ENCODE measurements at places on chromosomes 5 and 9.

- no peak for DNase-seq
Observed at GRCh38 chr9:93531374-93531773, 45.0 kb upstream of the PHF2 start.

- DNase-seq, result no peak
Observed at GRCh38 chr5:133985540-133986180, 17.2 kb upstream of the C5orf15 start.

- DNase-seq, result no peak
Observed at GRCh38 chr9:38178237-38178636, 109.2 kb upstream of the SHB start.

GRCh38 chr9:137429546-137429890 lies 6.3 kb downstream of the NOXA1 start:
- DNase-seq, result no peak

DNA sequence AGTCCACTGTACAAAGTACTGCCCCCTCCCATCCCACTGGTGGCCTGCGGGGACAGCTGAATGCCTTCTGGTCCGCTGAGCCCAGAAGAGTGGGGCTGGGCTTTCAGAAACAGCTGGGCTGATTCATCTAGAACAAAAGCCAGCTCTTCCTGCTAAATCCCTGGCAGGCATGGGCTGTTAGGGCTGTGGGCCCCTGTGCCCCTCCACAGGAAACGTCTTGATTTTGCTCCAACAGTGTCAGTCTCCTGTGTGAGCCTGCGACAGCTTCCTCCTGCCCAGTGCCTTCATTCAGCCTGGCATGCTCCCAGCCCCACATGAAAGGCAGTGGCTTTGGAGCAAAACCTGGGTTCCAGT lies 6.9 kb upstream of the GSN start:
- DNase-seq, result no peak

- DNase-seq, result peak; percentile 55
Observed at GRCh38 chr9:114738581-114739316, 56.8 kb upstream of the TEX48 start.

DNA sequence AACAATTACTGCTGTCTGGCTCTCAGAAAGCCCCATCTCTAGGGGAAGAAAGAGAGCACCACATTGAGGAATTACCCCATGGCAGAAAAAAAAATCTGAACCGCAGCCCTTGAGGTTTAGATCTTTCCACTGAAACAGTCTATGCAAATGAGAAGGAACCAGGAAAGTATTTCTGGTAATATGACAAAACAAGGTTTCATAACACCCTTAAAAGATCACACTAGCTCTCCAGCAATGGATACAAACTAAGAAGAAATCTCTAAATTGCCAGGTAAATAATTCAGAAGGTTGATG lies 427.1 kb downstream of the PRELID2 start:
- DNase-seq, result no peak

- no peak for DNase-seq
Observed at GRCh38 chr5:112119969-112120368, 299.1 kb downstream of the EPB41L4A start.

GRCh38 chr9:82424599-82425120 lies 436.1 kb downstream of the SPATA31D1 start:
- DNase-seq, result no peak

DNA sequence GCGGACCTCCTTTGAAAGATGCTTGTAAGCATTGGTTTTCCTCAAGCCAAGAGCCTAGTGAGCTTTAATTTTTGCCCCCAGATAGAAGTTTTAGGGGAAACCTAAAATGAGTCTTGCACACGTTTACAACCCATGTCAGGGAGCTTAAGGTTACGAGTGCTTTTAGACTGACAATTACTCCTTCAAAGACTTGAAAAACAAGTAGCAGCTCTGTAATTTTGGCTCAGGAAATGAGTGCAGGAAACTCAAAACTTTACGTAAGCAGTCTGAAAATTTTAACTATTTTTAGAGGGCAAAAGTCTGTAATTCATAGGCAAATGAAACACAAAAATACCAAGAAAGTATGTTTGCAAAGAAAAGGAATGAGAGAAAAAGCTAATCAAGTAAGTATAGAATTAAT lies 36.8 kb downstream of the UBE2QL1 start:
- DNase-seq, result no peak

GRCh38 chr5:4191703-4192102 lies 596.1 kb downstream of the IRX1 start:
- DNase-seq, result no peak

DNA sequence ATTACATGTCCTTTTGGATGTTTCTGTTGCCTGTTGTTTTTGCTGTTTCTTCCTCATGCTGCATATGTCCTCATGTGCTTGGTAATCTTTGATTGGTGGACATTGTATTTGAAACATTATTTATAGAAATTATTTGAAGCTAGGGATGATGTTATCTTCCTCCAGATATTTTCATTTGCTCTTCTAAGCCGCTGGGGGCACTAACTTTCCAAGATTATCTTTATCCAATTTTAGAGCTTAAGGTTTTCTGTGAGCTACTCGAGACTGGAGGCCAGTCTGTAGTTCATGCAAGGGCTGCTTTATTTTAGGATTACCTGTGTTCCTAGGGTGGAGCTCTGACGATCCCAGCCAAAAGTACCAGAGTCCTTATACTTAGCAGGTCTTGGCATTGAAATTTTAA lies 40.9 kb downstream of the STX17 start:
- no peak for DNase-seq

- no peak for DNase-seq
Observed at GRCh38 chr5:446066-446882, 3.3 kb downstream of the EXOC3 start.

GRCh38 chr9:88875400-88876120 lies 115.7 kb upstream of the S1PR3 start:
- no peak for DNase-seq

DNA sequence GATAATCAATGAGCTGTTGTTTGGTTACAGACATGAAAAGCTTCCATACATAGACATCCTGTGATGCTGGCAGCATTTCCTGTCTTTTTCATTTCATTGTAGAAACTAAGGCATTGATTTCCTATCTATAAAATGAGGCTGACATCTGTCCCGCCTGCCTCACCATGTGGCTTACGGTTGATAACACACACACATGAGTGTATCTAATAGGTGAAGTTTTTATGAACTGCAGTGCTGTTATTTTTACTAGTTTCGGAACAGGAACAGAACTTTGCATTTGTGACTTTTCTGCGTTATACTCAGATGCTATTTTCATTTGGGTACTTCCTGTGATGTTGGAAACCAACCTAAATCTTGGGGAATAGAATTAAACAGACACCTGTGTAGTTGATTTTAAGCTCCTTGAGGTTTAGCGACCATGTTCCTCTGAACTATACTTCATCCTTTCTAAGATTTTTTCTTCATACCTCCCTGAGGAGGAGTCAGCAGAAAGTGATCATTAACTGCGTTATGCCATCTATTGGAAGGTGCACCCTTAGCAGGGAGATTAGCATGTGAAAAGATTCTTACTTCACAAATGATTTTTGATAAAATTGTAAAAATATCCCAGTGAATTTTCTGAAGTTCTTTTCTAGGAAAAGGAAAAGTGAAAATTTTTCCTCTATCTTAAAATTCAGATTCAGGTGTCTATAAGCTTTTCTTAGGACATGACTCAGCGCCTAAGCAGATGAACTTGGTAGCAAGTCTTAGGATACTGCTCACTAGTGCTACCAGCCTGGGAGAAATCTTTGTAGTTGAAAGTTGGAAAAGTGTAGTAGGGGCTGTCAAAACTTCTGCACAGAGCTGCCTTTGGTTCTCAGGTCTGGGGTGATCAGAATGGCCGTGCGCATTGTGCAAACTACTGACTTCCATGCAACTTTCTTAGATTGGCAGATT lies 134.5 kb downstream of the TRIO start:
- DNase-seq, result no peak

DNA sequence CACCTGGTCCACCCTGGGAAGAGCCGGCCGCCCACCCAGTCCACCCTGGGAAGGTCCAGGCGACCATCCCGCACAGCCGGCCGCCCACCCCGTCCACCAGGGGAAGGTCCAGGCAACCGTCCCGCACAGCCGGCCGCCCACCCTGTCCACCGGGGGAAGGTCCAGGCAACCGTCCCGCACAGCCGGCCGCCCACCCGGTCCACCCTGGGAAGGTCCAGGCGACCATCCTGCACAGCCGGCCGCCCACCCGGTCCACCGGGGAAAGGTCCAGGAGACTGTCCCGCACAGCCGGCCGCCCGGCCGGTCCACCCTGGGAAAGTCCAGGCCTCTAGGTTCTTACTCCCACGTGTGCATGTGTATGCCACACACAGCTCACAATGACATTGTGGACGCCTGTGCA lies 6.7 kb upstream of the QSOX2 start:
- DNase-seq, result no peak

DNA sequence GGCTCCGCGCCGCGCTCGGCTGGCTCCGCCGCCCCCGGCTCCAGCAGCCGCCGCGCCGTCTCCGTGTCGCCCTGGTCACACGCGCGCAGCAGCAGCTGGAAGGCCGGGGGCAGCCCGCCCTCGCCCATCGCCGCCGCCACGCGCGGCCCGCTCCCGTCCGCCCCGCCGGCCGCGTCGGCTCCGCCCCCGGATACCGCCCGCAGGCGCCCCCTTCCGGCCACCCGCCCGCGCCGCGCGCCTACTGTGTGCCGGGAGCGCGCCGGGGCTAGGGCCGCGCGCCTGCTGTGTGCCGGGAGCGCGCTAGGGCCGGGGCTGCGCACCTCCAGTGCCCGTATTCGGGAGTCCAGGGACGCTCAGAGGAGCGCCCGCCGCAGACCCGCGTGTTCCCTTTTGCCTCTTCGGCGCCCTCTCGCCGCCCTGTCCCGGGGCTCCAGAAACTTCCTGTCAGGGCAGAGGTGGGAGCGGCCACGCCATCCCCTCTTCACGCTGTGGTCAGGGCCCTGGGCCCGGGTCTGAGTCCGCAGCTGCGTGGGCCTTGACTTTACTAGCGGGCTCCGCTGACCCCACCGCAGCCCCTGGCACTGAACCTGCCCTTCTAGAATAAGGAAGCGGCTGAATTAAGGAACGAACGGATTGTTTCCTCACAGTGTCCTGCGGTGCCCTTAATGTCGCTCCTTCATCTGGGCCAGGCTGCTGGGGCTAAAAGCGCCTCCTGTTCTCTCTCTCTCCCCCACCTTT lies at the start of gene ANKS6:
TSS of gene ANKS6 (minus strand) at position 192 of the 738 bp plus-strand sequence. CDS start at position 128, 64 bp downstream.
- peak; percentile 77 for DNase-seq

- no peak for DNase-seq
Observed at GRCh38 chr9:16824545-16825330, 45.7 kb downstream of the BNC2 start.

DNA sequence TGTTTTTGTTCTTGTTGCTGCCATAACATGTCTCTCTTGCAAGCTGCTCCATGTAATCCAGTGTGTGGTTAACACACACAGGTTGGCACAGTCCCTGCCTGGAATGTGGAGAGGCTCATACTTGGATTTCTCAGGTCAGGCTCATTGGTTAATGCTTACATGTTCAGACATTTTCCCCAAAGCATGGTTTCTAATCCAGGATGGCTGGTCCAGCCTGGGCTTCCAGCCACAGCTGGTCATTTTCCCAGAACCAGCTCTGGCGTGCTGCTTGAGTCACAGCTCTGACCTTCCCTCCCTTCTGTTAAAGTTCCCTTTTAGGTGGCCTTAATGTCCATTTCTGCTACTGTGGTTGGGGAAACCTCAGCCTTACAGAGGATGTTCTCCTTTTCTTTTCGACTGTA lies 294.3 kb downstream of the TAF11L14 start:
- DNase-seq, result no peak

DNA sequence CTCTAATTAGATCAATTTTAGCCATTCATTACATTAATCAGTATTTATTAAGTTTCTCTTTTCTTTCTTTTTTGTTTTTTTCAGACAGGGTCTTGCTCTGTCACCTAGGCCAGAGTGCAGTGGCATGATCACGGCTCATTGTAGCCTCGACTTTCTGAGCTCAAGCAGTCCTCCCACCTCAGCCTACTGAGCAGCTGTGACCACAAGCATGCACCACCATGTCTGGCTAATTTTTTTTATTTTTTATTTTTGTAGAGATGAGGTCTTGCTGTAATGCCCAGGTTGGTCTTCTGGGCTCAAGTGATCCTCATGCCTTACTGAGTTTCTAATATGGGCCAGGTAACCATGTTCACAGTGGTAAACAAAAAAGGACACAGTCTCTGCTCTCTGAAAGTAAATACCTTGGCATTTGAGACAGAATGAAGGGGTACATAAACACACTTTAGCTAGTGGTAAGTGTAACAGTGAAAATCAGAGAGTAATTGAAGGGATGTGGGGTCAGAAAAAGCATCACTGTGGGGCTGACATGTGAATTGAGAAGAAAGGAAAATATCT lies 336.3 kb downstream of the ADGRV1 start:
- DNase-seq, result no peak

DNA sequence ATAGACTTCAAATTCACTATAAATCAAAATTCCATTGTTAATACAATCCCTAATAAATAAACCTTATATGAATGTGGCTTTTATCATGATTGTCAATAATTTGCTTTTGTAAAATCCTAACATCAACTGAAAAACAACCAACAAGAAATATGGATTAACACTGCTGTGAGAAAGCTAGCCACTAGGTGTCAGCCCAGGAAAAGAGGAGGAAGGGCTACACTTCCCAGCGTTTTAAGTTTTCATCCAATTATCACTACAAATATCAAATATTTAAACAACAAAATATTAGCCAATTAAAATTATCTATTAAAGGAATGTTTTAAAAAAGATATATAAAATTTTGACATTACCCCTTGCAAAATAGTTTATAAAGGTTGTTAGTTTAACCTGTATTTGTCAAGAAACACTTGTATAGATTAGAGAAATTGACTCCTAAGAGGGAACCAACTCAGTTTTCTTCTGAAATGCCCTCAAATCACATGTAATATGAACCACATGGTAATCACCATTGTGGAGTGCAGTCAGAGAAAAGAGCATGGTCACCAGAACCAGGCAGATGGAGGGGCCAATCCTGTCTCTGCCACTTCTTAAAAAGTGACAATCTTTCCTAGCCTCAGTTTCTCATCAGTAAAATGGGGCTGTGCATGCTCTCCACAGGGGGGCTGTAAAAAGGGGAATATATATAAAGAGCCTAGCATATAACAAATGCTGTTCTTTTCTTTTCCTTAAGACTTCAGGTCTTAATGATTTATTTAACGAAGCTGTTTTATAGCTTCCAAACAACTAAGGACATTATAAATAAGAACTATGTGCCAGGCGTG lies 188.2 kb downstream of the CRB2 start:
- peak; percentile 1 for DNase-seq

DNA sequence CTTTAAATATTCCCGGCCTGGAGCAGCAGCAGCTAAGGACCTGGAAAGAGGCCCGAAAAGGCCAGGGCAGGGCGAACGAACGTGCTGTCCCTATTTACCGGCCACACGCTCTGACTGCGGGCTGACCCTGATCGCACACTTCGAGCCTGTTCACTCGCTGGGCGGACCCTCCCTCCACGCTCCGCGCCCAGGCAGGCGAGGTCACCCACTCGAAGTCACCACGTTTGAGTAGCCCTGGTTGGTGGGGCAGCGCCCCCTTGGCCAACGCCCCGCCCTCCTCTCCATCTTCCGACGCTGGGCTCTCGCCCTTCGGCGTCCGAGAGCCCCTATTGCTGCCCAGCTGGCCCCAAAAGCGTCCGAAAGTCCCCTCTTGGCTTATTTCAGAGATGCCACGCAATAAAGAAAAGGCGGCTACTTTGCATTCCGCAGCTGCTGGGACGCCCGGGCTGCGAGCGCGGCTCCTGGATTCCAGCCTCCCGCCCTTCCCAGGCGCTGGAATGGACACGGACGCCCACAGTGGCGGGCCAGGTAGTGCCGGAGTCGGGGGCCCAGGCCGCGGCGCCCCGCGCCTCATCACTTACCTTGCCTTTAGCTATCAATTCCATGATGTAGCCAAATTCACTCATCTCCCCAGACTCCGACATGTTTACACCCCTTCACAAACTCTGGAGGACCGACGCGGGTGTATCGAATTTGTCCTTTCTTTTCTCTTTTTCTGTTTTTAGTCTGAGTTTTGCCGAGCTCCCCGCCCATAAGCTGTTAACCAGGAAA lies 9.9 kb upstream of the TRIM36 start:
- no peak for DNase-seq
